ENCODE measurements at places on chromosomes 12 and 14.

GRCh38 chr14:90560991-90561390 lies 164.2 kb downstream of the CALM1 start:
- no peak for DNase-seq

GRCh38 chr14:88043529-88044443 lies 38.9 kb downstream of the GPR65 start:
- no peak for DNase-seq

GRCh38 chr14:93895023-93895604 lies 32.0 kb upstream of the FAM181A start:
- DNase-seq = no peak

GRCh38 chr14:77589099-77589498 lies 27.3 kb downstream of the SPTLC2 start:
- DNase-seq = no peak

DNA sequence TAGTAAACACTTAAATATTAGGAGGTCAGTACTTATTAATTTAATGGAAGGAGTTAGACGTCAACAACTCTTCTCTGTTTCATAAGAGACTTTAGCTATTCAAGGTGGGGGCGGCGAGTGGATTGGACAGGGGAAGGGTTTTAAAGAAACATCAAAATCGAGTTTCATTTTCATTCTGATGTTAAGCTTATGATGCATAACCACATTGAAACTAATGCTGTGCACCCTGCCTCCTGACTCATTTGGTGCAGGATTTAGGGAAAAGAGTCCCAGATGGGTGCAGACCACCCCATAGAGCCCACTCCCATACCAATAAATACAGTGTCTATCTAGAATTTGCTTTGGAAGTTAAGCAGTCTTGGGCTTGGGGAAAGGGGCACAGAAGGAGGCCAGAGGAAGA lies 7.4 kb downstream of the ZBTB39 start:
- DNase-seq = no peak

GRCh38 chr12:62805517-62805916 lies 129.4 kb downstream of the PPM1H start:
- no peak for DNase-seq

- no peak for DNase-seq
Measured at GRCh38 chr12:51023625-51024382, 2.4 kb downstream of the SLC11A2 start.

DNA sequence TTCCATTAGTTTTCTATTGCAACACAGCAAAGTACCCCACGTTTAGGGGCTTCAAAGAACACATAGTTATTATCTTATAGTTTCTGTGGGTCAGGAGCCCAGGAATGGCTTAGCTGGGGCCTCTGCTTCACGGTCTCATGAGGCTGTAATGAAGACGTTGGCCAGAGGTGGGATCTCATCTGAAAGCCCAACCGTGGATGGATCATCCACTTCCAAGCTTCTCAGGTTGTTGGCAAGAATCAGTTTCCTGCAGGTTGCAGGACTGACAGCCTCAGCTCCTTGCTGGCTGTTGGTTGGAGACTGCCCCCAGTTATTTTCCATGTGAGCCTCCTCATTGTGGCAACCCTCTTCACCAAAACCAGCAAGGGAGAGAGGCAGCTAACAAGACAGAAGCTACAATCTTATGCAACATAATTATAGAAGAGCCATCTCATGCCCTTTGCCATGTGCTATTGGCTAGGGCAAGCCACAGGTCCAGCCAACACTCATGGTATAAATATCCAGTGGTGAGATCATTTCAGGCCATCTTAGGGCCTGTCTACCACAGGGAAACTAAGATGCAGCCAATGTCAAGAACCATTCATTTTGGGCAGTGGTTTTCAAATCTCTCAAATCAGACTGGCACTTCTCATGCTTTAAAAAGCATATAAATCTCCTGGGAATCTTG lies 452.4 kb downstream of the MED13L start:
- DNase-seq = no peak

GRCh38 chr12:68984796-68985573 lies 52.0 kb upstream of the CPM start:
- DNase-seq = no peak

GRCh38 chr12:47963340-47964040 lies at the start of gene TMEM106C:
Gene TMEM106C, plus strand, starts transcription at chr12:47963596. Its CDS starts 641 bp downstream, at chr12:47964237.
- peak; percentile 85 for DNase-seq

- DNase-seq = peak; percentile 70
Measured at GRCh38 chr14:68124979-68125731, 305.6 kb downstream of the RAD51B start.

DNA sequence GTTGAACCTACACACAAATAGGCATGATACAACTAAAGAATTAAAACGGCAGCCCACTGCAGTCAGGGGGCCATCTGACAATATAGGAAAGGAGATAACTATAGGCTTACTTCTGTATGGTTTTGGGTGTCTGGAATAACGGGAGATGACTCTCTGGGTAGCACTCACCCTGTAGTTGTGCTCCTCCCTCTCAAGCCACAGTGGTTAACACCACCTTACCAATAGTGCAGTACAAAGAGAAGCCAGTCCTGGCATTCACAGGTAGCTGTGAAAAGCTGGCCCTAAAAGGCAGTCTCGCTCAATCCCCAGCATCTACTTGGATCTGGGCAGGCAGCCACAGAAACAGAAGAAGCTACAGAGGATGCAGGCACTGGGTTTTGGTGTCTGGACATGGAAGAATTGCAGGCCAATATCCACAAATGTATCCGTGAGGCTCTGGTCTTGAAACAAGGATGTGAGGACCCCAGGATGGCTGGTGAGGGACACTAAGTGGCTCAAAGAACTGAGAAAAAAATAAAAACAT lies 93.0 kb downstream of the DPF3 start:
- DNase-seq = no peak

DNA sequence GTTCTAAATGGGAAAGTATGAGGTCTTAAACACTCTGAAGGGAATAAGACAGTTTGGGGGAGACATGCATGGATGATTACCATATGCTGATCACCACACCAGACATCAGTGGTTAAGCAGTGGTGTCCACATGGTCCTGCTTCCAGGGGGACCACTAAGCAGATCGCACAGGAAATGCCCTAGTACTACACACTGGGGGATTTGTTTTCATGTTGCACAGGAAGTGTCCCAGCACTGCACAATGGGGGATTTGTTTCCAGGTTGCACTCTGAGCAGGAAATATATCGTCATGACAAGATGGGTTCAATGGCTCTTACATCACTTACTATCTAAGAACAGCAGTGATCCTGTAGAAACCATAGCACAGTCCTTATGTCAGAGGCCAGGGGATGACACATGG lies 245.5 kb downstream of the BCL11B start:
- peak; percentile 20 for DNase-seq

DNA sequence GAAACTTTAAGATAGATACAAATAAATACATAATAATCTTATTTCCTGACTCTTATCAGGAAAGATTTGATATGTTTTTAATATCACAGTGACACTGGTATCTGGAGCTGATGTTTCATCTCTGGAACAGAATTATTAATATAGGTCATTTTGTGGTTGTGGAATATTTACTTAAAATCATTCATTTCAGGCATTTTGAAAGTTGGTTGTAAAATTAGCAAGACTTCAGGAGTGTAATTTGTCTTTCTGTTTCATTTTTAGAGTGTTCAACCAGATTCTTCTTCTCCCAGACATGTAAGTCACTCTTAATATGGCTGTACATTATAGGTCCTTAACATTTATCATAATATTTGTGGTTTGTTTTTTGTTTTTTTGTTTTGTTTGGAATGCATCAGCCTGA lies 115.7 kb downstream of the PCNX1 start:
- no peak for DNase-seq

GRCh38 chr14:44108601-44109000 lies 398.5 kb downstream of the FSCB start:
- DNase-seq = no peak

DNA sequence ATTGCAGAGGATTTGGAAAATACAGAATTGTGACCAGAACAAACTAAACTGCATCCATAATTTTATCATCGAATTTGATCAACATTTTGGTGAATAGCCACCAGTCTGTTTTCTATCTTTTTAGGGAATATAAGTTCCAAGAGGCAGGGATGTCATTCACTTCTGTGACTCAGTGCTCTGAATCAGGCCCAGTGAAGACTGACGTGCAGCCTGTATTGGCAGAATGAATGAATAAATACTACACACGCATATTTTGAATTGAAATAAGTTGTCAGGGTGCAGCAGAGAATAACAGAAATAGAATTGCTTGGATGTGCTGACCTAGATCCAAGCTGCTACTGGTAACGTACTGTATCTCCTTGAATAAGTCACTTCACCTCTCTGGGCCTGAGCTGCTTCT lies 1.3 kb upstream of the EMP1 start:
- DNase-seq = peak; percentile 53

- no peak for DNase-seq
Measured at GRCh38 chr12:124433147-124433874, 134.1 kb downstream of the NCOR2 start.

GRCh38 chr12:89081719-89082369 lies 270.5 kb downstream of the DUSP6 start:
- DNase-seq = no peak

- peak; percentile 27 for DNase-seq
Measured at GRCh38 chr14:79856381-79856780, 354.9 kb downstream of the DIO2 start.

DNA sequence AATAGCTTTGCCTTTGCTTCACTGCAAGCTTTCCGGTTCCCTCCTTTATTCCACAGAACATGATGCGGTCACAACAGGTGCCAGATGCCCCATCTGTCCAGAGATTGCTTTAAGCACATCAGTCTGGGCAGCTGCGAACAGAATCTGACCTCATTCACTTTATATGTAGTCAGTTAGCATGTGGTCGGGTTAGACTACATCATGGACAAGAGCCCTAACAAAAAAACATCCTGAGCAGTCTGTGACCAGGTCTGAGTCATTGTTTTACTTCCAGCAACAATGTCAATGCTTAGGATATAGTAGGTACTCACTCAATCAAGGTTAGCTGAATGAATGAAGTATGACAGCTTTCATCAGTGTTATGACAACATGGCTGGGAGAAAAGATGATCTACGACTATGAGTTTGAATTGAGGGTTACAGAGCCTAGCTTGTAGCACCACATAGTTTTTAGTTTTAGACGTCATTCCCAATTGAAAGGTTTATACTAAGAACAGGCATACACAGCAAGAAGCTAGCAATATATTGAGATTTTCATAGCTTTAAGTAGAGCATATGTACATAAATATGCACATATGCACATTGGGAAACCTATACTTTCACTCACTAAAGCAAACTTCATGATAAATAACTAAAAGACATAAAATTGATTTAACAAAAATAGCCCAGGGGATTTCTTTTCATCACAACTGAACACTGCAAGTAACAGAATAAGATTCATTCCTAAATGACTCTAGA lies 64.2 kb upstream of the TMCC3 start:
- peak; percentile 44 for DNase-seq

DNA sequence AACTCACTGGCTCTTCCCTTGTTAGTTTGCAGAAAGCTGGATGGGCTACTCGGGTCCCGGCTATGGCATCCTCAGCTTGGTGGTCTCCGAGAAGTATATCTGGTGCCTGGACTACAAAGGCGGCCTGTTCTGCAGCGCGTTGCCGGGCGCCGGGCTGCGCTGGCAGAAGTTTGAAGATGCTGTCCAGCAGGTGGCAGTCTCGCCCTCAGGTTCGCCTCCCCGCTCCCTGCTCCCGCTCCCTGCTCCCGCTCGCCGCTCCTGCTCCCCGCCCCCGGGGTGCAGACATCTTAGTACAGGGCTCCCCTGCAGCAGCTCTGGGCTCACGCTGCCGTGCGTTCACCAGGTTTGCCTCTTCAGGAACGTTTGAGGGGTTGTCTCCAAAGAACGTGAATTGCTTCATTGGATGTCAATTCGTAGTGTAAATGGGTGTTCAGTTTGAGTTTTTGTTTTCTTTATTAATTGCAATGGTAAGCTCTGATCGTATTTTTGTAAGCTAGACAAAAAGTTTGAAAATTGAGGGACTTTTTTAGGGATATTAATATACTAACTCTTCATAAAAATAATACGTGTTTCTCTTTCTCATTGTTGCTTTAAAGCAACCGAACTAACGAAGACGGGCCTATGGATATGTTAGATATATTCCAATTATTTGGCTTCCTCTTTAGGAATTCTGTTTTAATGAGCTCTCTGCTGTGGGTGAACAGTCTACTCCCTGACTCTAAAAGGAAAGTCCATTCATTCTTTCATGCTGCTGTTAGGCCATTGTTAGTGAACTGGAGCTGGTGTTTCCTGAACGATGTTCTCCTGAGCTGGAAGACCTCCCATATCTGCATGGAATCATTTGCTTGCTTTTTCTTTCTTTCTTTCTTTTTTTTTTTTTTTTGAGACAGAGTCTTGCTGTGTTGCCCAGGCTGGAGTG lies 71.3 kb downstream of the ANKRD9 start:
- DNase-seq = peak; percentile 79

DNA sequence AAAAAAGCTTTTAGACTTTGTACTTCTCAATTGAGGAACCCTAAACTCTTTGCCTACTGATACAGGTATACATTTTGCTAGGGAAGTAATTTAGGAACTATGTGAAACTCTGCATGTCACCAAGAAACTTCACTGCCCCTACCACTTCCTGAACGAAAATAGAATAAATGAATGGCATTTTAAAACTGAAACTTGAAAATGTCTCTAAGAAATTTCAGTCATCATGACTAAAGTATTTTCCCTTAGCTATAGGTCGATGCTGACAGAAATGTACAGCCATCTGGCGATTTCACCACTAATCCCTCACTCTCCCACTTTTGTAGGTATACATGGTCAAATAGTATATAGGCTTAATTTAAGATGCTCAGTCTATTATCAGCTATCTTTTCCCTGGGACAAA lies 194.9 kb upstream of the SYT10 start:
- no peak for DNase-seq

DNA sequence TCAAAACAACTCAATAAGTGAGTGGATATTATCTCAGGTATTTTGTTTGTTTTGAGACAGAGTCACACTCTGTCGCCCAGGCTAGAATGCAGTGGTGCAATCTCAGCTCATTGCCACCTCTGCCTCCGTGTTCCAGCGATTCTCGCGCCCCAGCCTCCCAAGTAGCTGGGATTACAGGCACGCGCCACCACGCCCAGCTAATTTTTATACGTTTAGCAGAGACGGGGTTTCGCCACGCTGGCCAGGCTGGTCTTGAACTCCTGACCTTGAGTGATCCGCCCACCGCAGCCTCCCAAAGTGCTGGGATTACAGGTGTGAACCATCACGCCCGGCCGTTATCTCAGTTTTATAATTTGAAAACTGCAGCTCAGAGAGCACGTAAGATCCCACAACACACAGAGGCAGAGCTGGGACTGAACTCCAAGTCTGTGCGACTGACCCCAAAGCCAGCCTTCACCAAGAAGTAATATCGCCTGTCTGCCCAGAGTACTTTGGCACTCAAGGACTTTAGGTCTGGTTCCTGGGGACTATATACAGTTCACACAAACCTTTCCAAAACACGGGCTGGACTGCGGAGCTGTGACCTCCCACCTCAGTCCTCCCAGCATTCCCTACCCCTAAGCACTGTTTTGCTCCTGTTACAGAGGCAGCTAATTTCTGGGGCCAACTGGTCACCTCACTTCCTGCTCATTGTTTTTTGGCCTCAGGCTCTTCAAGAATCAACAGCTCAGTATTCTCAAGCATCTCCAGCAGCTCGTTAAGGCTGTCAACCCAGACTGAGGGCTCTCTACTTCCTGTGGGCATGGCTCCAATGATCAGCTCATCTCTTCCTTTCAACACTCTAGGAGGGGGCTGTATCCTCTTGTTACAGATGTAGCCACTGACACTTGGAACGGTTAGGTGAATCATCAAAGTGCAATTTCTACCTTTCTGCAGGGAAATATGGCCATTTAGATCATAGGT lies 22.5 kb downstream of the TESC start:
- peak; percentile 4 for DNase-seq

- no peak for DNase-seq
Measured at GRCh38 chr14:100290607-100291304, 15.5 kb downstream of the SLC25A29 start.
